Esophagus squamous epithelium (tissue), 5 donors: ENCODE measurements at places on chromosomes 2 and 18.

DNA sequence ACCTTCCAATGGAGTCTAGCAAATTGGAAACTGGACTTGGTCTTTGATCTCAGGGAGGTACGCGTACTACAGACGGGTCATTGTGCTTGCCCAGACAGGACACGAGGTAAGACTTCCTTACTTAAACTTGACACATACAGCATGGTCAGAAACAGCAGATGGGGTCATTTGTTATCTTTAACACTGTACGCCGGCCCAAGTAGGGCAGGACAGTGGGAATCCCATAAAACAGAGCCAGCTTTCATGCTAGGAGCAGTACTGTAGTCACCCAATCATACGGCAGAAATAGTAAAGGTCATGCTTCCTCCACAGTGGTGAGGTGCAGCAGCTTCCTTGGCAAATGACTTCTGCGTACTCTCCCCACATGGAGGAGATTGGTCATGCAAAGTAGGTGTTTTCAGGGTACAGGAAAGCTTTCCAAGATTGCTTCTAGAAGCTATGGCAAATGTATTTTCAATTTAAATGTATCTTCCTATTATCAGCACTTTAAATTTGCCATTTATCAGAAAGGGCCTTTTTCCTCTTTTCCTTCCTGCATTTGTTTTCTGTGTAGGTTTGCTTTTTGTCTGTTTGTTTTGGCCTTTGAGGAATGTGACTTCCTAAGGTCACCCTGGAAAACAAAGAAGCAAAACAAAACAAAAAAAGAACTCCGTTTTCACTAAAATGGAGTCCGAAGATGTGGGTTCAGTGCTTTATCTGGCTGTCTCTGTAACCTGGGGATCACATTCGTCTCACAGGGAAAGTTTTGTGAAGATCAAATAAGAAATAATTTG is 74.0 kb upstream of the DSG1 start:
- DNase-seq, result no peak

GRCh38 chr2:29663268-29663667 is 258.1 kb downstream of the ALK start:
- DNase-seq, result no peak

DNA sequence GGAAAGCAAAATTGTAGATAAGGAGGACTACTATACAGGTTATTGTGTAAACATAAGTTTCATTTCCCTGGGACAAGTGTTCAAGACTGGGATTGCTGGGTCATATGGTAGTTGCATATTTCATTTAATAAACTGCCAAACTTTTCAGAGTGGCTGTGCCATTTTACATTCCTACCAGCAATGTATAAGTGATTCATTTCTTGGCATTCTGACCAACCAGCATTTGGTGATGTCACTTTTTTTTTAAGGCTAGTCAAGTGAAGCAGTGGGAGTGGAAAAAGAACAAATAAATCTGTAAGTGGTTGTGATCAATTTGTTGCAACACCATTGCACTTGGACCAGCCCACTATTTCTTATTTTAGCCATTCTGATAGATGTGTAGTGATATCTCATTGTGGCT is 5.2 kb upstream of the CHCHD5 start:
- no peak for DNase-seq

DNA sequence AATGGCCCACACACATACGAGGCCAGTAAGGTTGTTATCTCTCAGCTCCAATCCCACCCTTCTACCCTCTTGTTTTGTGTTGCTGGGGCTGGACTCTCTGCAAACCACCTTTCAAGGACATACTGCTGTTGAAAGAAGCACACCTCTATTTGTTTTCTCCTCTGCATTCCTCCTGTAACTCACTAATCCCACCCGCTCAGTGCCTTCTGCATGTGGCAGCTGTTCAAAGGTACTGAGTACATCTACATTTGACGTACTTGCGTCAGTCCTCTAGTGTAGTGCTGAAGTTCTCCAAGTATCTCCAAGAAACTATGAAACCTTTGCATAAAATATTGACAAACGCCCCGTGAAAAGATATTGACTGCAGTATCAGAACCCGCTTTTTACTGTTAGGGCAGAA is 310.6 kb downstream of the AFF3 start:
- no peak for DNase-seq

GRCh38 chr2:200054681-200055468 is 99.5 kb downstream of the MAIP1 start:
- DNase-seq, result no peak

- DNase-seq, result no peak
These were observed 92.7 kb upstream of the CD302 start for GRCh38 chr2:159890551-159891266.

DNA sequence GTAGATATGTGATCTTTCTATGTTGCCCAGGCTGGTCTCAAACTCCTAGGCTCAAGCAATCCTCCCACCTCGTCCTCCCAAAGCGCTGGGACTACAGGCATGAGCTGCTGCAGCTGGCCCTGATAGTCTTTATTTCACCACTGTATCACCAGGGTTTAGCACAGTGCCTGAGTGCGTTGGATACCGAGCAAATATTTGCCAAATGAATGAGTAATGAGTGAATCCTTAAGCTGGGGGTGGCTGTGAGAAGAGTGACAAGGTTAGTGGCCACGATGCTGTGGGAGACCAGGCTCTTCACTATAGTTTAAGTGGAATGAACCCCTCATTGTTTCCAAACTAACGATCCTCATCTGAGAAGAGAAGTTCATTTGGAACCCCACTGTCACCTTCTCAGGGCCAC is 60.8 kb upstream of the FAM136A start:
- DNase-seq, result no peak
